ENCODE measurements at places on chromosomes 3 and 15. TPM values are rescaled to one million over a fixed set of nuclear protein-coding genes. Genes with fewer than 3 reads are reported as not detected.

- DNase-seq = no peak
Observed at GRCh38 chr3:53651927-53652326, 157.5 kb downstream of the CACNA1D start.

GRCh38 chr3:11556851-11557644, 86.7 kb downstream of the VGLL4 start:
- peak; percentile 87 for DNase-seq

RNU5B-1 gene
- total RNA-seq = under 0.01 TPM

- DNase-seq = no peak
Observed at GRCh38 chr15:71049706-71050422, 65.4 kb upstream of the THSD4 start.

GRCh38 chr3:48863122-48863521, 15.4 kb upstream of the PRKAR2A start:
- no peak for DNase-seq

DNA sequence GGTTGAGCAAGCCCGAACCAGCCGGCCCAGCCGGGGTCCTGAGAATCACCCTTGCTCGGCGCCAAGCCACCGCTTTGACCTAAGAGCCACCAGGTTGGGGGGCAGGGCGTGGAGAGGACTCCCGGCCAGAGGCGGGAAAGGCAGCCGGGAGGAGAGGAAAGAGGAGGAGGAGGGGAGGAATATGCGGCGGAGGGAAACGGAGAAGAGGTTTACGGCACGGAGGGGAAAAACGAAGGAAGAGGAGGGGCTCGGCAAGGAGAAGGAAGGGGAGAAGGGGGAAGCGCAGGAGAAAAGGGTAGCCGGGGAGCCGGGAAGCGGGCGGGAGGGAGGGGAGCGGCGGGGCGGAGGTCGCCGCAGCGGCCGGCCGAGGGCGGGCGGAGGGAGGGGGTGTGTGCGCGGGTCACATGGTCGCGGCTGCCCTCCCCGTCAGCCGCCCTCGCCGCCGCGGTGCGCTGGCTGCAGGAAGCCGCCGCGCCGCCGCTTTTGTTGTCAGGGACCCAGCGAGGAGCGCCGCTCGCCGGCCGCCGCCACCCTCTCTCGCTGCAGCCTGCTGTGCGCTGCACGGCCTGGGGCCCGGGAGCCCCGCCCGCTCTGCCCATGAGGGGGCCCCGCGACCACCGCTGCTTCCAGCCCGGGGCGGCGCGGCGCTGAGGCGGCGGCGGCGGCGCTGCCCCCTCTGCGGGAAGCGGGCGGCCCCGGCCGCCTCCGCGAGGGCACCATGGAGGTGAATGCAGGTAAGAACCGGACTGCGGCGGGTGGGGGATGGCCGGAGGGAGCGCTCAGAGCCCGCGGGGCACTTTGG, at the start of gene NR1D2:
NR1D2 (plus strand) TSS at position 426 of the 802 bp plus-strand sequence; CDS start at position 719, 293 bp downstream.
- peak; percentile 77 for DNase-seq

RHOV gene
- total RNA-seq = 19.4 TPM

SOX2 gene
- 1.9 TPM for total RNA-seq

- no peak for DNase-seq
Observed at GRCh38 chr3:87805670-87806069, 253.1 kb downstream of the CGGBP1 start.

GRCh38 chr3:127038466-127038865, 55.6 kb downstream of the PLXNA1 start:
- DNase-seq = no peak

- DNase-seq = no peak
Observed at GRCh38 chr3:65186268-65186667, 498.5 kb upstream of the ADAMTS9 start.

GRCh38 chr3:182300266-182300665, 493.0 kb upstream of the ATP11B start:
- no peak for DNase-seq

- DNase-seq = no peak
Observed at GRCh38 chr15:92848852-92849598, 51.1 kb upstream of the CHD2 start.

ACTC1 gene
- total RNA-seq = 126 TPM

DNA sequence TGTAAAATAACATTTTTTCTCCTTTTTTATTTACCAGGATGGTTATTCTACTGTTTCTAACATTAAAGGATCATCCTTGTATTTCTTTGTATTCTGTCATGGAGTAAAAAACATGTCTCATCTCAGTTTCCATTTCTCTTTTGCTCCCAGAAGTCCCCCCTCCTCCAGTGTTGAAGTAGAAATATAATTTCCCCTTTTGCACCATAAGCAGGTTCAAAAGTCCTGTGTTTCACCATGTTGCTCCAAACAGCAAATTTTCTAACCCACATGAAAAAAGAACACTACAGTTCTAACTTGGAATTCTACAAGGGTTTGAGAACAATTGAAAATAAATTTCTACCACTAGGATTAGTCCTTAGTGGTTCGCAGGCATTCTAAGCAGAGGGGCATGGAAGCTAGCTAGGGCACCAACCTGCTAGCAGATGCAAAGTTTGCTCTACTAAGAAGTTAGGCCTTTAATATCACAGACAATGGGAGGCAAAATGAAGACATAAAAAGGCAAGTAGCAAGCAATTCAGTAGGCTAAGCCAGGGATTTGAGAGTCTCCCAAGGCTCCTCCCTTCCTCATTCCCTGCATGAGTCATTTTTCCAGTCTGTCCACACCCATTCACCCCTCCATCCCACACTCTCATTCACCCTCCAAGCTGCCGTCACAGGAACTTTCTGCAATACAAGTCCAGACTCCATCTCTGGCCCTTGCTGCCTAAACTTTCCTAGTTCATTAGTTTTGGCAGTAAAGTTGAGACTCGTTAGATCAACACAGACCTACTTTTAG, 2.3 kb upstream of the MBNL1 start:
- DNase-seq = peak; percentile 74

DNA sequence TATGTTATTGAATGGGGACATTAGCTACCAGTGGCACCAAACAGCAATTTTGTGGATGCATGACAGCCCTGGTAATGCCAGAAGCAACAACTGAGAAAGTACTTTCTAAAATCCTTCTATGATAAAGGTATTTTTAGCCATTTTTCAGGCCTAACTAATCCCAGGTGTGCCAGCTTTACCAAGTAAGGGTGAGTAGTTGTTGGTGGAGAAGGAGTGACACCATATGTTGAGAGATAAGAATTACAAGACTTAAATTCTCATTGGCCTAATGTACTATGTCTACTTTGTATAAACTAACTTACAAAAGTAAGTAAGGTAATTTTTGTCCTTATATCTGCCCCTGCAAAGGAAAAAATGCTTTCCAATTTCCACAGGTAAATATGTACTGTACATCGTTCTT, 4.1 kb upstream of the COX17 start:
- DNase-seq = no peak

DNA sequence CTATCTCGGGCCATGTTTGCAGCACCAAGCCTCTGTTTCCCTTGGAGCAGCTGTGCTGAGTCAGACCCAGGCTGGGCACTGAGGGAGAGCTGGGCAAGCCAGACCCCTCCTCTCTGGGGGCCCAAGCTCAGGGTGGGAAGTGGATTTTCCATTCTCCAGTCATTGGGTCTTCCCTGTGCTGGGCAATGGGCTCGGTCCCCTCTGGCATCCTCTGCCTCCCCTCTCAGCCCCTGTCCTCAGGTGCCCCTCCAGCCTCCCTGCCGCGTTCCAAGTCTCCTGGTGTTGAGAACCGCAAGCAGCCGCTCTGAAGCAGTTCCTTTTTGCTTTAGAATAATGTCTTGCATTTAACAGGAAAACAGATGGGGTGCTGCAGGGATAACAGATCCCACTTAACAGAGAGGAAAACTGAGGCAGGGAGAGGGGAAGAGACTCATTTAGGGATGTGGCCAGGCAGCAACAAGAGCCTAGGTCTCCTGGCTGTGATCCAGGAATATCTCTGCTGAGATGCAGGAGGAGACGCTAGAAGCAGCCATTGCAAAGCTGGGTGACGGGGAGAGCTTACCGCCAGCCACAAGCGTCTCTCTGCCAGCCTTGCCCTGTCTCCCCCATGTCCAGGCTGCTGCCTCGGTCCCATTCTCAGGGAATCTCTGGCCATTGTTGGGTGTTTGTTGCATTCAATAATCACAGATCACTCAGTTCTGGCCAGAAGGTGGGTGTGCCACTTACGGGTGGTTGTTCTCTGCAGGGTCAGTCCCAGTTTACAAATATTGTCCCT, 1.2 kb downstream of the RHO start:
- DNase-seq = peak; percentile 22

- DNase-seq = no peak
Observed at GRCh38 chr3:197549261-197549885, 6.4 kb downstream of the BDH1 start.

P3H2 gene
- 37.7 TPM for total RNA-seq

RBM15B gene
- total RNA-seq = 16.5 TPM

DNA sequence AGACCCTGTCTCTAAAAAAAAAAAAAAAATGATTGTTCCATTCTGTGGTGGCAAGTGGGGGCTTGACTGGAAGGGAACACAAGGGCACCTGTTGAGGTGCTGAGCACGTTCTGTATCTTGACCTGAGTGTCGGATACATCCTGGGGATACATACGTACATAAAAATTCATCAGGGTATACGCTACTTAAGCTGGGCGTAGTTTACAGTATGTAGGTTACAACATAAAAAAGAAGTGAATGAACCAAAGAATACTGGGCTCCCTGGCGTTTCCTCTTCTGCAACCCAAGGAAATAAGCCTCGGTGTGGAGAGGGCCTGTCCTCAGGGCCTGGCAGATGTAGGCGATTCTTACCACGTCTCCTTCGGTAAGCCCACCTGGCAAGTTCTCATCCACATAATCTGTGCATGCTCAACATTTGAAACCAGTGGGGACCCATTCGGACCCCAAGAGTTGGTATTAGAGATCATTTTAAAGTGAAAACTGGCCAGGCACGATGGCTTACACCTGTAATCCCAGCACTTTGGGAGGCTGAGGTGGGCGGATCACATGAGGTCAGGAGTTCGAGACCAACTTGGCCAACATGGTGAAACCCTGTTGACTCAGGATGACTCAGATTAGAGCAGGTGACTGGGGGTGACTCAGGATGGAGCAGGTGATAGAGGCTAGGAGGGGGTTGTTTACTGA, 5.1 kb upstream of the MUC20 start:
- no peak for DNase-seq

GRCh38 chr3:120646771-120647432, 35.1 kb downstream of the HGD start:
- no peak for DNase-seq

CILP gene
- 24.4 TPM for total RNA-seq

DNA sequence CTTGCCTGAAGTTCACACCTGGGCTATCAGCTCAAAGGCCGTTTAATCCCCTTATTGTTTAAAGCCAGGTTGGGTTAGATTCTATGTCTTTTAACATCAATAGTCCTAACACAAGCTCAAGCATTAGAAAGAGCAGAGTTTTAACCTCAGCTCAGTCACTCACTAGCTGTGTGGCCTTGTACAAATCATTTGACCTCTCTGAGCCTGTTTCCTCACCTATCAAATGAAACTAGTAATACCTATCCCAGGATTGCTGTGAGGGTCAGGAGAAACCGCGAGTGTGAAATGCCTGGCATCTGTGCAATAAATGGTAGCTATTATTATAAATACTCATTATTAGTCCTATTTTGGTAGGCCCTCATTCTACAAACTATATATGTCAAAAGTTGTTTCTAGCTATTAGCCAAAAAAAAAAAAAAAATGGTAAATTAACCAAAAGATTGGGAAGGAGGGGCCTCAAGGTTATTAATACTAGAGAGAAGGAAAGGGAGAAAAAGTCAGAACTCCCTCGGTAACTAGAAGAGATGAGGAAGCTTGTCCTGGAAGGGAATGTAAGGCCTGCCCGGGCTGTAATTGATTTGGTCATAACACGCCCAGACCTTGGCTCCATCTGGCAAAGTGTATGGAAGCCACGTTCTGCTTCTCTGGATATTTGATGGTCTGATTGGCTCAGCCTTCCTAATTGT, 510.5 kb upstream of the PROK2 start:
- DNase-seq = no peak

ROBO2 gene
- total RNA-seq = 42.3 TPM

- no peak for DNase-seq
Observed at GRCh38 chr15:63945838-63946298, 100.4 kb downstream of the DAPK2 start.

GRCh38 chr3:59873576-59874230, 823.9 kb upstream of the CFAP20DC start:
- DNase-seq = no peak

PRR20G gene
- total RNA-seq = not detected

DNA sequence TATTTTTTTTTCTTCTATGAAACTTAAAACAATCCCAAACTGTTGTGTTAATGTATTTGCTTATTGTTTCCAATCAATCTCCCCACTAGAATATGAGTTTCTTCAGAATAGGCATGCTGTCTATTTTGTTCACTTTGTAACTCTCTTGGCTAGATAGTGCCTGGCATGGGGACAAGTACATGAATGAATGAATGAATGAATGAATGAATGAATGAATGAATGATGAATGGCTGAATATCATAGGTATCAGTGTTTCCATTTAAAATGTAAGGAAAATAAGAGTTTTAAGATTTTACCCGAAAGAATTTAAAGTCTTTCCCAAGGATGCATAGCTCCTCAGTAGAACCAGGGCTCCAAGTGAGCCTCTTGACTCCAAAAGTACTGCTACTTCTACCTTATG, 294.9 kb upstream of the GADL1 start:
- DNase-seq = no peak

DNA sequence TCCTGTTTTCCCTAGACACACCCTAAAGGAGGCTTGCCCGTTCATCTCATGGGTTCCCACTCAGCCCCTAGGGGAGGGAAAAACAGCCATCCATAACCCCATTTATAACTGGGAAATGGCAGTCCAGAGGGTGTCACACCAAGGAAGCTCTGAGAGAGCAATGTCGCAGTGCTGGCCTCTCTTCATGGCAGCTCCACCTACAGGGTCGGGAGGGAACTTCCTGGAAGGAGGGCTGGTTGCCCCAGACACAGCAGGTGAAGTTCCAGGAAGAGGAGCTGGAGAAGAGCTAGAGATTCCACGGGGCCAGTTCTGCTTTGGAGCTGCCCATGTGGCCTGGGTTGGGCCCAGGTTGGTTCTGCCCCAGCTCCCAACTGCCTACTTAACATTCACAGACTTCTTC, 22.3 kb upstream of the LINGO1 start:
- no peak for DNase-seq

DNA sequence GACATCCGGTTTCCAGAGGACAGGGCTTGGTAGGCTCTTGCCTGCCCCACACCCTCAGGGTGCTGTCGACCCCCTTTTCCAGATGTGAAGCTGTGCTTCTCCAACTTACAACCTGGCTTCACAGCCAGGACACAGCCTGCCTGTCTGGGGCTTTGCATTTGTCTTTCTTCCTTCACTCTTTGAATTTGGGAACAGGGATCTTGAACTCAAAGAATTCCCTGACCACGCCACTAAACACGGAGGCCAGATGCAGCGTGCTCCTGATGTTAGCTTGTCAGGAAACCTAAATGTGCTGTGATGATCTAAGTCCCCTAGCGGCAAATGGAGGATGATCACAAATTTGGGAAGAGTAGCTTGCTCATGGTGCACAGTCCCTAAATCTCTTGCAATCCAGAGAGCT, 244.8 kb upstream of the RGMA start:
- DNase-seq = peak; percentile 43
